Heart left ventricle (tissue), 16 donors: ENCODE measurements at places on chromosomes 3 and 15.

GRCh38 chr3:122977746-122978466, 49.7 kb downstream of the SEMA5B start:
- H3K27ac ChIP-seq, result peak overlapping the region; percentile 98
- H3K36me3 ChIP-seq, result no peaks in the 10 kb centered on the region
- no peak overlapping the region for H3K4me3 ChIP-seq
- DNase-seq, result peak; percentile 89
- H3K4me1 ChIP-seq, result peaks cover 27% of the 10 kb centered on the region
- H3K27me3 ChIP-seq, result no peaks in the 10 kb centered on the region

DNA sequence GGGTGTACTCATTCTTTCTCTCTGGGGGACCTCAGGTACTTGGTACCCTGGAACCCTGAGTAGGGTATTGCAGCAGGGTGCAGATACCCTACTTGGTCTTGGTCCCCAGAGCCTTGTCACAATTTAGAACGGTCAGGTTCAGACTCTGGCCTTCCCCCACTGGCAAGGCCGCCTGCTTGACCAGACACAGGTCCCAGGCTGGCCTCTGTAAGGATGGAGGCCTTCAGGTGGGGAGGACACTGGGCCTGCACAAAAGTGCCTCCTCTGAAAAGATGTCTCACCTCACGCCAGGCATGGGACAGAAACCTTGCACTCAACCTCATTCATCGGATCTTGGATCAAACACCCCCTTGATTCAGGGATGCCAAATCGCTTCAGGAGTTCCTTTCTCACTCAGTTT, 158.4 kb downstream of the KLF13 start:
- DNase-seq, result no peak
- H3K36me3 ChIP-seq, result no peaks in the 10 kb centered on the region
- H3K27ac ChIP-seq, result no peak overlapping the region

- peaks cover 12% of the 10 kb centered on the region for H3K4me1 ChIP-seq
- no peaks in the 10 kb centered on the region for H3K36me3 ChIP-seq
- DNase-seq, result no peak
- H3K4me3 ChIP-seq, result no peak overlapping the region
- H3K27me3 ChIP-seq, result no peaks in the 10 kb centered on the region
Measured at GRCh38 chr3:171695426-171695825, 114.9 kb downstream of the PLD1 start.

- H3K36me3 ChIP-seq, result no peaks in the 10 kb centered on the region
- H3K4me1 ChIP-seq, result no peaks in the 10 kb centered on the region
- H3K4me3 ChIP-seq, result no peak overlapping the region
Measured at GRCh38 chr3:11131371-11131770, 22.9 kb upstream of the HRH1 start.

GRCh38 chr15:70244978-70245542, 147.3 kb upstream of the TLE3 start:
- no peaks in the 10 kb centered on the region for H3K27me3 ChIP-seq
- no peaks in the 10 kb centered on the region for H3K36me3 ChIP-seq
- H3K4me3 ChIP-seq, result no peak overlapping the region
- H3K4me1 ChIP-seq, result no peaks in the 10 kb centered on the region

- H3K4me3 ChIP-seq, result no peak overlapping the region
- H3K27ac ChIP-seq, result no peak overlapping the region
- H3K36me3 ChIP-seq, result no peaks in the 10 kb centered on the region
Measured at GRCh38 chr15:85870216-85871014, 75.7 kb upstream of the KLHL25 start.

GRCh38 chr3:20552605-20553275, 366.7 kb upstream of the SGO1 start:
- no peaks in the 10 kb centered on the region for H3K36me3 ChIP-seq
- H3K4me3 ChIP-seq, result no peak overlapping the region
- no peaks in the 10 kb centered on the region for H3K4me1 ChIP-seq
- DNase-seq, result no peak
- no peaks in the 10 kb centered on the region for H3K27me3 ChIP-seq

DNA sequence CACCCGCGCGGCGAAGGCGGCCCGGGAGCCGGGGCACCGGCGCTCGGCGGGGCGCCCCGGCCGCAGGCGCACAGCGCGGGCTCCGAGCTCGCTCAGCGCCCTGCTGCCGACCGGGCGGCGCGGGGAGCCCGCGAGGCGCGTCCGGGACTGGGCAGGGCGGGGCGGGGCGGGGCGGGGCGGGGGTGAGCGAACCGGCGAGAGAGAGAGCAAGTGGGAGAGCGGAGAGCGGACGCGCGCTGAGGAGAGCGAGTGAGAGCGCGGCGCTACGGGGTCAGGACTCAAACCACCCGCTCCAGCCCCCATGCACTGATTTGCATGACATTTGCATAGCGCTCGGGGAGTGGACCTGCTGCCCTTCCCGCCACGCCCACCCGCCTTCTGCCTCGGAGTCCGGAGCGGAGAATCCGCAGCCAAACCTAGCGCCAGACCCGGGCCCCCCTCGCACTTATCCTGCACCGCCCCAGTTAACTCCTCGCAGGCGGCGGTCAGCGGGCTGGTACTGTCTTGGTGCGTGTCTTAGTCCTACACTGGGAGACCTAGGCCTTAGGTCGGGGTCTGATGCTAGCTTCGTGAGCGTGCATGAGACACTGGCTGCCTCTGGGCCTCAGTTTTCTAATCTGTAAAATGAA, at the start of gene MYLK:
Gene MYLK (minus strand): TSS at position 130 of the 629 bp plus-strand sequence. CDS start 90,491 bp downstream, outside the sequence.
- H3K27me3 ChIP-seq, result peaks cover 35% of the 10 kb centered on the region
- no peak within 1 kb of the TSS for H3K27ac ChIP-seq
- DNase-seq, result peak; percentile 72

DNA sequence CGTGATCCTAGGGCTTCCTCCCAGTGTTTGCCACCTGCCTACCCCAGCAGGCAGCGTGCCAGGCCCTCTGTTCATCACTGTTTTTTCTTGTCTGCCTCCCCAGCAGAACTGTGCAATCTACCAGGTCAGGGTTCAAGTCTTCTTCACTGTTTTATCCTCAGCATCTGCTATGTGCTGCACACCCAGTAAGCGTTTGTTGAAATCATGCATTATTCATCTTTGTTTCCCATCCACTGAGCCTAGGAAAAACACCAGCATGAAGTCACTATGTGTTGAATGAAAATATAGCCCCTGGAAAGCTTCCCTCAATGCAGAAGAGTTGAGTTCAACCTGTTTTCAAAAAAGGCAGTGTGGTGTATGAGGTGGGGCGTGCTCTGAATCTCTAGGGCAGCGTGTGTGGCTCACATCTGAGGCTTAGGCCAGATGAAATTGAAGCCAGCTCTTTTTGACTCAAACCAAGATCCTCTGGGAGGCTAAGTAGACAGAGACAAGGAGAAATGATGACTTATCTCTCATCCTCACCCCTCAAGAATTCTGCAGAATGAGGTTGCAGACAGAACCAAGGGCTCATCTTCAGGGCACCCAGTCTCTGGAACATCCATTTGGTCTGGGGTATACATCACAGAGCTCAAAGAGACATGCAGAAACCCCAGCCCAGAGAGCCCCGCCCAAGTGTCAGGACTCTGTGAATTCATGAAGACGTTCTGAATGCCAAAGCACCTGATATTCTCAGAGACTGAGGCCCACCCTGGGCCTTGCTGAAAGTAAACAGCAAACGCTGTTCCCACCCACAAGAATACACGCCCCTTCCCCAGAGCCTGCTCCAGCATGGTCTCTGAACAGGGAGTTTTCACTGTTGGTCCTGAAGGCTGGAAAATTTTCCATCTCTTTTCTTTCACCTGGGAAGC, 5.7 kb upstream of the CAV3 start:
- no peak overlapping the region for H3K27ac ChIP-seq
- no peak overlapping the region for H3K4me3 ChIP-seq
- H3K27me3 ChIP-seq, result no peaks in the 10 kb centered on the region
- no peaks in the 10 kb centered on the region for H3K4me1 ChIP-seq
